Stimulated activated CD8-positive, alpha-beta memory T cell treated with anti-CD3 and anti-CD28 coated beads, Interleukin-7, amount 100 ng/mL, for 1 hour (primary cell): ENCODE measurements at places on chromosomes 6 and 20.

- DNase-seq, result no peak
Measured at GRCh38 chr6:31582230-31582643, at the start of gene LTB. Gene LTB (minus strand): TSS chr6:31582424. CDS start chr6:31582417, 7 bp downstream.

DNA sequence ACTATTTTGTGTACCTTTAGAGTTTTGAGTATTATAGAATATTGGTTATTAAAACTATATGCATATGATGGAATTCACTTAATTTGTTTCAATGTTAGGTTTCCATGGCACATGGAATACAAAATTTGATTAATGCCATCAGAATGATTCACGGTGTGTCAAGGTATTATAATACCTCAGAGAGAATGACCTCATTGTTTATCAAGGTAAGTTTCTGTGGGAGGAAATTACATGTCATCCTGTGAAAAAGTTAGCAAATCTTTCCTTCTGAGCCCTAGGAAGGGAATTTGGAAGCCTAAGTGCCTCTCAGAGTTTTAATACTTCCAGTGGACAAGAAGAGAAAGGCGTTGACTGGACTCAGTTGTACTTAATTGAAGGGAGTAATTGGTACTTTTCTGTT lies 40.8 kb downstream of the DNAH8 start:
- DNase-seq, result no peak

GRCh38 chr20:51244466-51244865 lies 221.6 kb upstream of the KCNG1 start:
- DNase-seq, result no peak

- no peak for DNase-seq
Measured at GRCh38 chr20:1539816-1540419, 17.6 kb downstream of the SIRPD start.

DNA sequence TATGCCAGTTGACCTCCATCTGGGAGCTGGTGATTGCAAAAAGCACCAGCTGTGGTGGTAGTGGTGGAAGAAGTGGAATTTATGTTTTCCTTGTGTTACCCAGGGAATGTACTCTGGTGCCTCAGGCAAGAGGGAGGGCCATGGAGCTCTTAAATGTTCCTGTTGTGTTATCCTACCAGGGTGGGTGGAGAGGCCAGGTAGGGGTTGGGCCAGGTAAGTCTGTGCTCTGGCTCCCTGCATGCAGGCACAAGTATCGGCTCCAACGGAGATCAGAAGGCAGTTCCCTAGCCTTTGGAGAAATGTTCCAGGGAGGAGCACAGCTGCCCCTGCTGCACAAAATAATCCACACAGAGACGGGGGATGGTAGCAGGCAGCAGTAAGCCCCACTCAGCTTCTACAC lies 419.3 kb upstream of the EYS start:
- DNase-seq, result no peak

DNA sequence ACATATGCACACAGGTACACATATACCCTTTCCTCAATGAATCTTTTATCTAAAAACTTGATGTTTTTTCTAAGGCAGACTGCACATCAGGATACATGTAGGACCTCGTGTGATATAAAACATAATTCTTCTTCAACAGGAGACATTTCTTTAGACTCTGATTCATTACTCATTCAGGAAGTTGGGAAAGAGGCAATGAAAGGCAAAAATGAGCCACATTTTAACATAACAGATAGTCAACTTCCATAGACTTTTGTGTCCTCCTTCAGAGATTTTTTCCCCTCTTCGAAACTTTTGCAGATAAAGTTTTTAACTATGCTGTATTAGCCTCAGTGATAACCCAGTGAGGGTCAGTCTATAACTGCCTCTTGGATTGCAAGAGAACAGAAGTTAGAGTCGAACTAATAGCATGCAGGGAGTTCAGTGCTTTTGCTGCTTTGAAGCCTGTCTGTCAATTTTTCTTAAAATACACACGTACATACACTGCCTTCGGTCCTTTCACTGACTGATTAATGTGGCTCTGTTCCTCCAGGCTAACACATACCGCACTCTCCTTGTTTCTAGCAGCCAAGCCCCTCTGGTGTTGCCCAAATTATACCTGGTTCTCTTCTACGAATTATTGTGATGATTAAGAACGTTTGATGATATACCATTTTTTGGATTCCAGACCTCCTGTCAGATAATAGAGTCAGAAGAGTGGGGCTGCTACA lies 562.5 kb upstream of the MAP3K7 start:
- DNase-seq, result no peak

DNA sequence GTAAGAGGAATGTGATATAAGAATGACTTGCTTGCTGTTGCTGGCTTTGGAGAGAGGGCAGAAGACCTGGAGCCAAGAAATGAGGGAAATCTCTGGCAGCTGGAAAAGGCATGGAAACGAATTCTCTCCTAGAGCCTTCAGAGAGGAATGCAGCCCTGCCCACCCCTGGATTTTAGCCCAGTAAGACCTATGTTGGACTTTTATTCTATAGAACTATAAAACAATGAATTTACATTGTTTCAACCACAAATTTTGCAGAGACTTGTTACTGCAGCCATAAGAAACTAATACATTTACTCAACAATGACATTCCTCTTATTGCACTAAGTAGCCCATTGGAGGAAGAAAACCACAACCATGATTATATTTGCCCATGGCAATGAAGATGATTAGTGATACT lies 39.5 kb upstream of the PREP start:
- no peak for DNase-seq
